ENCODE measurements at places on chromosomes 11 and 22. TPM values are rescaled to one million over a fixed set of nuclear protein-coding genes. Genes with fewer than 3 reads are reported as not detected.

DNA sequence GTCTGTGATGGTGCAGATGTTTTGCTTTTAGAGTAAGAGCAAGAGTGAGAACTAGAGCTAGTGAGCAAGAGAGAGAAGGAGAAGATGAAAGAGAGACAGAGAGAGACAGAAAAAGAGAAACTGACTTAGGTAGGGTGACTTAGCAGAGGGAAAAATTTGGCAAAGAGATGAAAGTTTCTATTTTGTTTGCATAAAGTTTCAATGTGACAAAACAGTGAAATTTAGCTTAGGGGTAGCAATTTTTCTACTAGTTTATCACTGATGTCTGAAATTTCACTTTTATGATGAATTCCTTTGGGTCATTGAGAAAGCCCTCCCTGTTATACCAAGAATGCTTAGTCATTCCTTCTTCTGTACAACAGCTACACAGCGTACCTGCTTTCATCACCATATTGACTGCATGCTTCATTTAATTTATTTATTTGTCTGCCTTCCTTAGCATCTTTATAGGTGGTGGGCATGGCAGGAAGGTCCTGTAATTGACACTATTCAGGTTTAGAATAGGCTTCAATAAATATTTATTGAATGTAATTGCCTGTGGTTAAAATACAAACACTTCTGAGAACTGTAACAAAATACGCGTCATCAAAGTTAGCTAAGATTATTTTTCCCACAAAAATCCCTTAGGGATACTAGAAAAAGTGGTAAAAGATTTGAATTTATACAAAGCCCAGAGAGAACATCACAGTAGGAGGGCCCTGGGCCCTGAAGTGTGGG, 19.9 kb upstream of the CTSC start:
- DNase-seq: no peak

- no peak for DNase-seq
These were observed 14.4 kb downstream of the TIMP3 start for GRCh38 chr22:32815943-32816342.

DNA sequence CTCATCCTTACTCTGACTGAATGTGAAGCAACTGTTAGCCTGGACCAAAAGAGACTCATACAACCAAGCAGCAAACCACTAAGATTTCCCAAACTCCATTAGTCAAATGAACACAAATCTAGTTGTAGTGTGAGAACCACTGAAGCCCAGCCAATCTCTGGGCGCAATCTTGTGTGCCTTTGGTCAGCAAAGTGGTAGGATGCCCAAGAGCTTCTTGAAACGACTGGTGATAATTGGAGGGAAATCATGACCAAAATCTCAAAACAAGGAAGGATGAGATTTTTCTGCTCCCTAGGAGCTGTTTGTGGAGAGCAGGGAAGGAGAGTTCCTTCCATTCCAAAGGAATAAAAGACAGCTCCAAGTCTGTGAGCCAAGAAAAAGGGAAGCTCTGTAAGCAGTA, 24.0 kb downstream of the F2 start:
- no peak for DNase-seq

DNA sequence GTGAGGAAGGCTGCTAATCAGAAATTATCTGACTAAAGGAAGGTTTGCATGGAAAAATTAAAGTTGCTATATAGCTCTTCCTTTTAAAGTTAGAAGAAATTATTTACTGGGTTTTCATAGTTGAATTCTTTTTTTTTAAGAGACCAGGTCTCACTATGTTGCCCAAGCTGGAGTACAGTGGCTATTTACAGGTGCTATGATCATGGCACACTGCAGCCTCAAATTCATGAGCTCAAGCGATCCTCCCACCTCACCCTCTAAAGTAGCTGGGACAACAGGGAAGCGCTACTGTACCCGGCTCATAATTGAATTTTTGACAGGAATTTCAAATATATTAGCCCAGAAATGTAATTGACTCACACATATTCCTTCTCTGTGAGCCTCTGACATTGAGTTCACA, 3.9 kb downstream of the MSANTD2 start:
- no peak for DNase-seq

DNA sequence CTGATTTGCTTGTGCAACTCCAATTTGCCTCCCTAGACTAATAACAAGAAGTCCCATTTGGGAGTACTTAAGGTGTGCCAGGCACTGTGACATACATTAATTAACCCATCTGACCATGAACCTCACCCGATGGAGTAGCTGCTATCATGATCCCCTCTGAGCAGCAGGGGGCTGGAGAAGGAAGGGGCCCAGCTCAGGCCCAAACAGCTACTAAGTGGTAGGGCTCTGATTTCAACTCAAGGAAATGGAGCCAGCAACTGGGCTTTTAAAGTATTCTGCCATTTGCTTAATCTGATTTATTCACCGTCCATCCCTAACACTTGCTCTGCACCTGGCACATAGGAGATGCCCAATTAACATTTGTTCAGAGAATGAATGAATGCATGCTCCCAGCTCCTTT, 1.2 kb downstream of the CRYBB1 start:
- no peak for DNase-seq

DNA sequence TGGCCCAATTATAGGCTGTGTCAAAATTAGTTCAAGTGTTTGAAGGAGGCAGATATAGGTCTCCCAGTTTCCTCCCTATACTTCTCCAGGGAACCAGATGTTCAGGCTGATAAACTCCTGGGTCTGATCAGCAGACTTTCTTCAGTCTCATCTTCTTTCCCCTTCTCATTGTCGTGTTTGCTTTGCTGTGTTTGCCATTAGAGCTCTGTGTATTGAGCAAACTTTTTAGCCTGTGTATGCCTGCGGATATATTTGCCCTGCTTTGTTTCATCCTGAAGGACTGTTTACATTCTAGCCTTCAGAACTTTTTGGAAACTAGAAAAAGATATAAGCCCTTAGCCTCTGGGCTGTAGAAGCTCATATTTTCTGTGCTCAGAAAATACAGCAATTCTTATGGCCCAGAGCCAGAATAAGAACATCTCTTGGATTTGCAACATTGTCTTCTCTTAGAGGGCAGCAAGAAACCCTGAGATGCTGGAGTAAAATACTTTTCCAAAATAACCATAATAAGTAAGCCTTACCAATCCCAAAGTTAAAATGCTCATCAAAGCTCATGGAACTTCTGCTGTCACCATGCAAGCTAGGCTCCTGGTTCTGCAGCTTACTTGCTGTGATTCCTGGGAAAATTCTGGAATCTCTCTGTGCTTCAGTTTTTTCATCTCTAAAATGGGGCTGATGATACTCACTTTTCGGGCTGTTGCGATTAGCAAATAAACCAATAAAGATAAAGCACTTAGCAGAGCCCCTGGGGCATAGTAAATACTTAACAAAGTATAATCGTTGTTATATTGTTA, 34.1 kb upstream of the ME3 start:
- DNase-seq: no peak

DNA sequence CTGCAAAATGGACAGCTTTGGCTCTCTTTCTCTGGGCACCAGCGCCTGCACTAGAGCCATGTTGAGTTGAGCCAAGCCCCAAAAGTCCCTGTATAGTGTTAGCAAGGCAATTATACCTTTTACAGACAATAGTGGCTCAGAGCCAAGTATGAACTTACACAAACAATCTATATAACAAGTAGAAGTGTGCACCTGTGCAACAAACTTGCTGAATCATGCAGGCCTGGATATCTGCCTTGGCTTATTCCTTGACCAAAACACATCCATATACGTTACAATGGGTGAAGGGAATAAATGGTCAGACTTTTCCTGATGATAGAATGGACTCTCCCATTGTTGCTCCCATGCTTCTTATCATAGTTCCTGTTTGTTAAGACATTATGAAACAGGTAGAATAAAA, 3.8 kb upstream of the OR52I2 start:
- no peak for DNase-seq

GRCh38 chr11:9089061-9089460, 2.3 kb downstream of the SCUBE2 start:
- no peak for DNase-seq

DNA sequence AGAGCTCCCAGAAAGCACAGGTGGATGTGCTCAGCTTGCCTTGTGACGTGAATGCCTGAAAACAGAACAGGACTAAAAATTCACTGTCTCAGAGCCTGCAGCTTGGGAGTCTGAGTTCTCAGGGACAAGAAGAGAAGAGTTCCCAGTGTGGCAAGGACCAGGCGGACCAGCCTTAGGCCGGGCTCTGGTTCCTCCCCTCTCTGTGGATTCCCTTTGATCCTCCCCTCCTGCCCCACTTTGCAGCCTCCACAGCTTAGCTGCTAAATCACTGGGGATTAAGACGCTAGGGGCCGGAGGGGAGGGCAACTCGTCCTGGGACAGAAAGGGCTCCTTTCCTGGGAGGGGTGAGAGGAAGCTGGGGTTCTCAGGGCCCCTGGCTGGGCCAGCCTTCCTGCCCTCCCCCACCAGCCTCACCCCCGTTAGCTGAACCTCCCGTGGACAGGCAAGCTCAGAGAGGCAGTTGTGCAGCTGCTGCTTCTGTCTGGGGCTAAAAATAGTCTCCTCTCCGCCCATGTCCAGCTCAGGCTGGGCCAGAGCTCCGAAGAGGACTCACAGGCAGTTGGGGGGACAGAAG, 29.9 kb upstream of the JAM3 start:
- DNase-seq: no peak

DNA sequence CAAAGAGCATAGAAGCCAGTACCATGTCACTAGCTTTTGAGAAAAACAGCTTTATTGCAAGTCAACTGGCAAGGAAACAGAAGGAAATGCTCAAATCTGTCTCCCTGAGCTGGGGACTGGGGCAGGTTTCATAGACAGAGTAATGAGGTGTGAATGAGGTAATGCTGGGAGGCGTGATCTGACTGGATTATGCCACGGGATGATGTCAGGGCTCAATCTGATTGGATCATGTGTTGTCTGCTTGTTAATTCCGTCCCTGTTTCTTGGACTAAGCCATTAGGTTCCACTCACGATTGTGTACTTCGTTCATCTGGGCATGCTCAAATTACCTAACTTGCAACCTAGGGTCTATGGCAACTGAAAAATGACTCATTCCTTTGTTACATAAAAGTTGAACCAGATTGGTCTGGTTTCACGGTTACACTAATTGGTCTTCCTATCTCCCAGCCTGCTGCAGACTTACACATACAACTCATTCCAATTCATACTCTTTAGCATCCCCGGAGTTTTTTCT, 20.2 kb upstream of the OR10A5 start:
- no peak for DNase-seq

DNA sequence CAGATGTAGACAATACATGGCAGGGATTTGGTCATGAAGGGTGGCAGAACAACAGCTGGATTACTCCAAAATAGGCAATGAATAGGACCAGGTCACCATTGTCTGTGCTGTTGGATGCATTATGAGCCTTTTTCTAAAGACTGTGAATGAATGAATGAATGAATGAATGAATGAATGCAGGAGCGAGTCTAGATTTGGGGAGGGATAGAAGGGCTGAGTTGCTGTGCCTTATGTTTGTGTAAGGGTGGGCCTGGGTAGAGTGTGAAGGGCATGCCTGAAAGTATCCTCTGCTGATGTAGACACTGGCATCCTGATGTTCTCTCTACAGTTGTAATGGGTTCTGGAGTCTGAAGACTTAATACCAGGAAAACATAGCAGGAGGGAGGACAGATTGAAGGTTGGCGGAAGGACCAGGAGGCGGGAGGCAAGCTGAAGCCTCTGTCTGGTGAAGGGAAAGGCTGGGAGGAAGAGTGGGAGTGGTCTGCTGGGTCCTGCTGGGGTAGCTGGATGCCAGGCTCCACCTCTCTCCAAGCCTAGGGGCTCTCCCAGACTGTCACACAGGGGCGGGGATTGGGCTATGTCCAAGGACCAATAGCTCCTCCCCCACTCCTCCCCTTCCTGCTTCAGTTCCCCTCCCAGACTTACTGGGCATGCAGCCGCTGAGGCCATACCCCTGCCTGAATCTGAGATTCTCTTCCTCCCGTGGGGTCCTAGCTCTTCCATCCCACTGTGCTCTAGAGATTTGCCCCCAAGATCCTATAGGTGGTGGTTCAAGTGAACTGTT, 4.8 kb downstream of the TRIM3 start:
- peak; percentile 40 for DNase-seq

GRCh38 chr11:130612291-130612851, 163.9 kb downstream of the ADAMTS15 start:
- DNase-seq: no peak

DNA sequence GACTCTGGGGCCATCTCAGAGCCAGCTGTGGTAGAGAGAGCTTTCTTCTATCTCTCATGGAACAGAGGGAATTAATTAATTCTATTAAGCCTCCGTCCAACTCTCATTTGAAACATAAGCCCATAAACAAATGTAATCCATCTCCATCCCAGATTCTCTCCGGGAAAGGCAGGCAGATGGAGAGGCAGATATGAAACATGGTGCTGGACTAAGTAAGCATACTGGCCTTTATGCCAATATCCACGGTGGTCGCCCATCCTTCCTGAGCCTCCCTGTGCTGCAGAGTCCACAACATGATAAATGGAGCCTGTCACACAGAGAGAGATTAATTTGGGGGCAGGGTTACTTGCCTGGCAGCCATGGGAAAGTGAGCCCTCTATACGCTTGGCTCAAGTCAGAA, 44.8 kb downstream of the PRR5L start:
- DNase-seq: no peak

- DNase-seq: no peak
These were observed 39.0 kb upstream of the CHKA start for GRCh38 chr11:68160100-68160695.

GRCh38 chr11:45603946-45604682, 61.3 kb downstream of the CHST1 start:
- no peak for DNase-seq

GRCh38 chr11:132228746-132229325, 858.4 kb downstream of the NTM start:
- DNase-seq: no peak

DNA sequence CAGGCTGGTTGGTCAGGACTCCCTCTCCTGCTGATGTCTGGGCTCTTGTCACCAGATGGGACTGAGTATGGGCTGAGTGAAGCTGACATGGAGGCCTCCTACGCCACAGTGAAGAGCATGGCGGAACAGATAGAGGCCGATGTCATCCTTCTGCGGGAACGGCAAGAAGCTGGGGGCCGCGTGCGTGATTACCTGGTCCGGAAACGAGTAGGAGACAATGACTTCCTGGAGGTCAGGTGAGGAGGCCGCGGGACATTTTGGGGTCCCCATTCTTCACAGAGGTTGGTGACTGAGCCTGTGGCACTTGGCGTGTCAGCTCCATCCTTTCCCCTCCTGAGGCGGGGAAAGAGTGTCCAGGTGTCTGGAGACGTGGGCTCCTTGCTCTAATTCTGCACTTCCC, 10.1 kb downstream of the GTPBP1 start:
- no peak for DNase-seq

GRCh38 chr22:39234472-39234787, 10.4 kb downstream of the PDGFB start:
- no peak for DNase-seq

- no peak for DNase-seq
These were observed 5.8 kb downstream of the RPS19BP1 start for GRCh38 chr22:39526736-39527171.

GRCh38 chr11:61007383-61007955, 36.0 kb downstream of the CD6 start:
- DNase-seq: no peak

The CD248 gene
- total RNA-seq: 0.22 TPM

The TMPRSS13 gene
- 5.7 TPM for total RNA-seq

The SNU13 gene
- total RNA-seq: 119 TPM

The SYCE3 gene
- total RNA-seq: not detected

The FADS1 gene
- 114 TPM for total RNA-seq

The C11orf16 gene
- total RNA-seq: not detected

The PGA4 gene
- total RNA-seq: 0.36 TPM

Measured in progenitor cell of endocrine pancreas (in vitro differentiated cells).